ENCODE measurements at places on chromosomes 4 and X.

GRCh38 chr4:9953089-9953488, 68.2 kb downstream of the SLC2A9 start:
- DNase-seq, result no peak

GRCh38 chr4:139734201-139734874, 68.7 kb downstream of the MGST2 start:
- DNase-seq, result no peak

- no peak for DNase-seq
These were observed 736.9 kb upstream of the HS3ST1 start for GRCh38 chr4:12165616-12166015.

GRCh38 chrX:119477812-119478232, 9.6 kb downstream of the SLC25A5 start:
- no peak for DNase-seq

All from hypothalamus (tissue), 51 donors.